PC-3 (cell line): ENCODE measurements at places on chromosomes 4 and X.

DNA sequence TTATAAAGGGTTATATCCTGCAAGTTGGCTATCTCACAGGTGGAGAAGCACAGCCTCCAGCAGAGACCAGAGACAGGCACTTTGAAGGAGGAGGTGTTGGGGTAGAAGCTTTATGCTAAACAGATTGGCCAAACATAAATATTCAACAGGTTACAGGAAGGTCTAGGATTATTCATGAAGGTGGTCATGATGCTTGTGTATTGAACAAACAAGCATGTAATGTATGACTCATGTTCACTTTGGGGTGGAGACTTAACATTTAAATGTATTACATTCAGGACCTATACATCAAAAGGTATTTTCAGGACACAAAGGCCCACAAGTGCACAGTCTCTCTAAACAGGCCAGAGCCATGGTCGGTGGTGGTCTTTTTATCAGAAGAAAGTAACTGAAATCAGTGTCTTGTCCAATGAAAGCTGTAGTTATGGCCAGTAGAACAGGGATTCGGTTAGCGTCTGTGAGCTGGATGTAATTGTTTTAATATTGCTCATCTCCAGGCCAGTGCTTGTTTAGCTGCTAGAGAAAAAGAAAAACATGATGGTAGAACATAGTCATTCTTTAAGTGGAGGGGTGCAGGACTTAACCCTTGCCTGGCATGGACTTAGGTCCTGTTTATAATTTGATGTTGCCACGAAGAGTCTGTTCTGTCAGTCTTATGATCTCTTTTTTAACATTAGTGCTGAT is 555.2 kb upstream of the PCDH10 start:
- H3K27me3 ChIP-seq, result no peaks in the 10 kb centered on the region
- no peak overlapping the region for H3K27ac ChIP-seq
- DNase-seq, result peak; percentile 52
- H3K4me1 ChIP-seq, result peaks cover 7% of the 10 kb centered on the region; the same call in 1 of the 2 replicates
- H3K4me3 ChIP-seq, result no peak overlapping the region

DNA sequence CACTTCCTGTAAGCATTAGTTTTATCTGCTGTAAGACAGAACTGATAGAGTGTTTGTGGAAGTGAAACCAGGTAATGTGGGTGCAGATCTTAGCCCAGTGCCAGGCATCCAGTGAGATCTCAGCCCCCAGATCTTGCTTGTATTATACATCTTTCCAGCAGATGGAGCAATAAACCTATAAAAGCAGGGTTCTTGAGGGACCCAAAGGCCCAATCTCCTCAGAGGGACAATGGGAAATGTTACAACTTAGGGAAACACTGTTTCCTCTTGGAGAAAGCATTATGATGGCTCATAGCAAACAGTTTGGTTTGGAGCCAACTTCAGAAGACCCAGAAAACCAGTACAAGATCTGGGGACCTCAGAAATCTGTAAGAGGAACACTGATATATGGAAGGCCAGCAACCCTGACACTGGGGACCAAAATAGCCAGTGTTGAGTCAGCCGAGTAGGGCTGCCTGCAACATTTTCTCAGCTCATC is 206.3 kb downstream of the SLC7A11 start:
- H3K4me3 ChIP-seq, result no peak overlapping the region
- peak; percentile 79 for DNase-seq
- peak overlapping the region; percentile 91 for H3K27ac ChIP-seq
- H3K27me3 ChIP-seq, result no peaks in the 10 kb centered on the region

- no peak overlapping the region for H3K27ac ChIP-seq
- no peaks in the 10 kb centered on the region for H3K27me3 ChIP-seq
- H3K4me3 ChIP-seq, result no peak overlapping the region
- H3K36me3 ChIP-seq, result no peaks in the 10 kb centered on the region
- H3K4me1 ChIP-seq, result no peaks in the 10 kb centered on the region
Observed at GRCh38 chr4:139824882-139825522, 159.4 kb downstream of the MGST2 start.

DNA sequence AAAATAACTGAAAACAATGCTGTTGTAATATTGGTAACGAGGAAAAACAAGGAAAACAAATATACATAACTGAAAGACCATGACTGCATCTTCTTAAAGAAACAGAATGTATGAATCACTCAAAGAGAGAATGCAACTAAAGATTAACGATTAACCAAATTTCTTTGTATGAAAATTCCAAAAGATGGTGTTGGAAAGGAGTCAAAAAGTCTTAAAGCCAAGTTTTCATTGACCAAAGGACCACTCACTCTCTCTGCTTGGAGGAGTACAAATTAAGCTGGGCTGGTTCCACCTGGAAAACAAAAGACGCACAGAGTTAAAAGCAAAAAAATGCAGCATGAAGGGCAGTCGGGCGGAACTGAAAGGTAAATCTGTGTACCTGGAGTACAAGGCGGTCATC is 1.8 kb downstream of the DCAF12L1 start:
- no peaks in the 10 kb centered on the region for H3K27me3 ChIP-seq
- no peaks in the 10 kb centered on the region for H3K36me3 ChIP-seq
- DNase-seq, result no peak
- no peaks in the 10 kb centered on the region for H3K4me1 ChIP-seq

DNA sequence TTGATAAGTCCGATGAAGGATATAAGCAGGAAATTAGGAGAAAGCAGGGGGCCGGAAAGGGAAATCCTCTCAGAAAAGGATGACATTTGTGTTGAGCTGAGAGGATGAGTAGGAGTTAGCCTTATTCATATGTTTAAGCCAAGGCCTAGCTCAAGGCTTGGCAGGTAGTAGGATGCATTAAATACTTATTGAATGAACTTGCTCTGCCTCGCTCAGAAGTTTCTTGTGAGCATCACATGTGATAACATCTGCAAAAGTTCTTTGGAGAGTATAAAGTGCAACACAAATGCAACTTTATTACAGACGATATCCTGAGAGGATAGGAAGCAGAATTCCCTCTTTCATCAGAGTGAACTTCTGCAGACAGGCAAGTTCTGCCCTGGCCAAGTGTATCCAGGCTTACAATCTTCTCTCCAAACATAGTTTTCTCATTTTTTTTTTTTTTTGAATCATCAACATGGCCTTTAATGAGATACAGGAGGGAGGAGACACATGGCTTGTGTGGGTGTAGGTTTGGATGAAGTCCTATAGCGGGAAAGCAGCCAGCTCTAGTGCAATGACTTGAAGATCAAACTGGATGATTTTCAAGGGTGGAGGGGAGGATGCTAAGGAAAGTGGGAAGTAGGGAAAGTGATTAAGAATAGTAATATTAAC is 48.1 kb downstream of the LUZP4 start:
- no peak for DNase-seq
- 0 out of 2 replicates have a peak, but pooled peaks cover 3% of the 10 kb centered on the region for H3K4me1 ChIP-seq
- no peaks in the 10 kb centered on the region for H3K36me3 ChIP-seq
- H3K27ac ChIP-seq, result no peak overlapping the region

DNA sequence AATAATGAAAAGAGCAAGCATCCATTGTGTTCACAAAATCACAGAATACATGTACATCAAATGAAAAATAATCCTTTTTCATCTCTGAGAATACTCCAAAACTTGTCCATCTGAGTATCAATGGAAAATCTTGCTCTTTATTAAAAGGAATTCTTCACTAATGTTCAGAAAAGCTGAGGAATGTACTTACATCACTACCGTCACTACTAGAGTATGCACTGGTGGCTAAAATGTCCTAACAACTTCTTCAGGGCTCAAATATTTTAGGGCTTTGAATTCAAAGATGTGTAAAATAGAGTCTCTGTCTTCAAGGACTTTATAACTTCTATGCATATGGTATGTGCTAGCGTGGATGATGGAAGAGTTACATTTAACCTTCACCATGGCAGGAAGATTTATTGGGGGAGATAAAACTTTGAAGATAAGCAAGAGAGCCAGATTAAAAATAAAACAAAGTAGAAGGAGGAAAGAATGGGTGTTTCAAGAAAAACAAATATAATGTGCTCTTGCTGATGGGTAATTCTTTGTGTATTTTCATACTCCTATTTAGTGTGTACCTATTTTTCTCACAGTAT is 55.1 kb downstream of the DMD start:
- H3K27me3 ChIP-seq, result no peaks in the 10 kb centered on the region
- no peak for DNase-seq
- H3K36me3 ChIP-seq, result no peaks in the 10 kb centered on the region
- no peak overlapping the region for H3K4me3 ChIP-seq
- H3K27ac ChIP-seq, result no peak overlapping the region

- peak; percentile 65 for DNase-seq
- peak within 1 kb of the TSS; percentile 65 for H3K4me3 ChIP-seq
- H3K4me1 ChIP-seq, result peaks cover 5% of the 10 kb centered on the region; the same call in 1 of the 2 replicates
- no peak within 1 kb of the TSS for H3K27ac ChIP-seq
Observed at GRCh38 chr4:5051278-5052203, at the start of gene STK32B. Gene STK32B, plus strand, starts transcription at chr4:5051480.

DNA sequence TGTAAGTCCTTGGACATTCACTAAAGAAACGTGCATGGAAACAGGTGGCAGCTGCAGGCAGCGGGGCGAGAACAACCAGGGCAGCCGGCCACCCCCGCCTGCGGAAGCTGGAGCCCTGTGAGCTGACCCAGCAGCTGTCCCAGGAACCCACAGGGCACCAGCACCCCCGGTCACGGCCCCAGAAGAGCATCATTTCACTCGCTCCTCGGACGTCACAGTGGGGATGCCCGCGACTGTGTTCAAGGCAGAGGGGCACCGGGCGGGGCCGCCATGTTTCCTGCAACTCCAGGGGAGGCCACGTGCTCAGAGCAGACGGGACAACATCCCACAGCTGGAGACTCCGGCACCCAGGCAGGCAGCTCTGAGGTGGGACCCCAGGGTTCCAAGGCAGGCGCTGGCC is 45.0 kb upstream of the CPLX1 start:
- H3K4me1 ChIP-seq, result no peaks in the 10 kb centered on the region
- H3K4me3 ChIP-seq, result no peak overlapping the region
- H3K27ac ChIP-seq, result no peak overlapping the region
- H3K36me3 ChIP-seq, result no peaks in the 10 kb centered on the region
- no peak for DNase-seq
- no peaks in the 10 kb centered on the region for H3K27me3 ChIP-seq

- H3K27me3 ChIP-seq, result no peaks in the 10 kb centered on the region
- no peak for DNase-seq
- H3K36me3 ChIP-seq, result no peaks in the 10 kb centered on the region
- H3K4me3 ChIP-seq, result no peak overlapping the region
- H3K27ac ChIP-seq, result no peak overlapping the region
Observed at GRCh38 chr4:157246964-157247363, 26.4 kb downstream of the GRIA2 start.
